B cell (primary cell): ENCODE measurements at places on chromosomes 3 and 15.

GRCh38 chr3:6654670-6655069 is 206.2 kb upstream of the GRM7 start:
- DNase-seq: no peak
- no peak overlapping the region for H3K4me3 ChIP-seq
- H3K27me3 ChIP-seq: no peaks in the 10 kb centered on the region
- H3K36me3 ChIP-seq: no peaks in the 10 kb centered on the region

DNA sequence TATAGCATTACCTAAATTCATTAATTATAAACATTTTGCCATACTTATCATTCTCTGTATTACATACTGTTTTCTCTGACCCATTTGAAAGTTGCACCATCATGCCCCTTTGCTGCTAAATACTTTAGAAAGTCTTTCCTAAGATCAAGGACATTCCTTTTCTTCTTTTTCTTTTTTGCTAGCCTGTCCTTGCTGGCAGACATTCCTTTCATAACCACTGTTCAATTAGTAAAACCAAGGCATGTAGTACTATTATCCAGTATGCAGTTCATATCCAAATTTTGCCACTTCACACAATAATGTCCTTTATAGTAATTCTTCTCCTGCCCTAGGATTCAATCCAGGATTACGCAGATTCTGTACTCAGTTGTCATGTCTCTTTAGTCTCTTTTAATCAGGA is 321.0 kb upstream of the C2CD4B start:
- H3K36me3 ChIP-seq: no peaks in the 10 kb centered on the region
- no peak overlapping the region for H3K4me3 ChIP-seq
- DNase-seq: no peak
- no peaks in the 10 kb centered on the region for H3K27me3 ChIP-seq
- H3K4me1 ChIP-seq: no peaks in the 10 kb centered on the region
- H3K27ac ChIP-seq: no peak overlapping the region

DNA sequence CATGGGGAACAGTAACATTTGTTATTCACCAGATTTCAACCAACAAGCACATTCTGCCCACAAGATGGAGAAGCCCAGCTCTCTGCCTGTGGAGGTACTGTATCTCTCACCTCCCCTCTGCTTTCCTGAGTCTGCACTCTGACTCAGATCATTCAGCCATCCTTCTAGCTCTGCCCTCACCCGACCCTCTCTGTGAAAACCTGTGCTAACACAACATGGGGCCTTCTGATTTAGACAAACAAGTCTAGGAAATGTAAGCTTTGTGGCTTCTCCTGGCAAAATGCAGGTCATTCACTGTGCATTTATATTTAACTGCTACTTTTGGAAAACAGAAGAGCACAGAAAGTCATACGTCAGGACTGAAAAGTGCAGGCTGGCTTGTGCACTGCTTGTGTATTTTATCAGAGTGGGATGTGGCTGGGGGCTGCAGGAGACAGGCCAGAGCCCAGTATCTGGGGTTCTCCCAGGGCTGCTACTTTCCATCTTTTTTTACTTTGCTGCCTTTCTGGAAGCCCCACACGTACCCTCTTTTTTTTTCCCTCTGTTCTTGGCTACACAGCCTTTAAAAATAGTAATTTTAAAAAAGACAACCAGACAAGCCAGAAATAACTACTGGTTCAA is 50.8 kb downstream of the SUSD5 start:
- no peak overlapping the region for H3K27ac ChIP-seq
- DNase-seq: no peak
- no peak overlapping the region for H3K4me3 ChIP-seq
- H3K4me1 ChIP-seq: peaks cover 4% of the 10 kb centered on the region

- DNase-seq: no peak
- no peak overlapping the region for H3K27ac ChIP-seq
- H3K27me3 ChIP-seq: no peaks in the 10 kb centered on the region
- H3K4me1 ChIP-seq: no peaks in the 10 kb centered on the region
- peaks cover 7% of the 10 kb centered on the region for H3K36me3 ChIP-seq
Observed at GRCh38 chr3:45826908-45827307, 15.0 kb downstream of the LZTFL1 start.
